Myometrial cell (primary cell): ENCODE measurements at places on chromosomes 4 and X. TPM values are rescaled to one million over a fixed set of nuclear protein-coding genes. Genes with fewer than 3 reads are reported as not detected.

The MAGEA9 gene
- not detected in 2 replicates for total RNA-seq

The MID2 gene
- total RNA-seq = 11.7 and 13.5 TPM in 2 replicates

The CCDC120 gene
- 0.58 and 1.4 TPM in 2 replicates for total RNA-seq

The FAM9A gene
- total RNA-seq = not detected in 2 replicates

The PASD1 gene
- total RNA-seq = not detected in 2 replicates

The MAMLD1 gene
- under 0.01 and 1.2 TPM in 2 replicates for total RNA-seq

The PNCK gene
- not detected in 2 replicates for total RNA-seq

The IL21 gene
- not detected in 2 replicates for total RNA-seq

The TBX22 gene
- total RNA-seq = not detected in 2 replicates

The F8 gene
- 0.86 and 2.3 TPM in 2 replicates for total RNA-seq

The PCDH7 gene
- 55.3 and 55.4 TPM in 2 replicates for total RNA-seq

The CRMP1 gene
- 0.18 and 0.58 TPM in 2 replicates for total RNA-seq

The DMP1 gene
- total RNA-seq = not detected in 2 replicates

The PPEF1 gene
- not detected in 2 replicates for total RNA-seq

The PITX2 gene
- total RNA-seq = not detected in 2 replicates

The SMR3B gene
- not detected in 2 replicates for total RNA-seq

The DCTD gene
- total RNA-seq = 115 and 135 TPM in 2 replicates

The ERAS gene
- not detected in 2 replicates for total RNA-seq

The FGF13 gene
- total RNA-seq = not detected in 2 replicates

The PRRG3 gene
- total RNA-seq = not detected in 2 replicates

The ZXDA gene
- total RNA-seq = 1.7 and 1.9 TPM in 2 replicates

The DMRTC1B gene
- total RNA-seq = not detected in 2 replicates

The MAGEB17 gene
- total RNA-seq = not detected in 2 replicates

The CT45A5 gene
- not detected in 2 replicates for total RNA-seq

The RASSF6 gene
- total RNA-seq = 0.18 TPM in 1 of 2 replicates, not detected in the other

The EDA2R gene
- 13.0 and 16.1 TPM in 2 replicates for total RNA-seq

The FAM47C gene
- not detected in 2 replicates for total RNA-seq

The L1CAM gene
- total RNA-seq = 13.1 and 19.0 TPM in 2 replicates

The PDE5A gene
- 45.8 and 60.3 TPM in 2 replicates for total RNA-seq

The ADGRG4 gene
- total RNA-seq = not detected in 2 replicates

The CXCL6 gene
- 0.58 and 4.6 TPM in 2 replicates for total RNA-seq

The NWD2 gene
- total RNA-seq = not detected in 2 replicates

The EDNRA gene
- total RNA-seq = 0.71 and 0.86 TPM in 2 replicates

The AWAT2 gene
- total RNA-seq = not detected in 2 replicates

The USP46 gene
- 8.9 and 9.5 TPM in 2 replicates for total RNA-seq

The RASGEF1B gene
- total RNA-seq = not detected in 2 replicates

The PDCL2 gene
- not detected in 2 replicates for total RNA-seq

The EVC gene
- 14.2 and 17.3 TPM in 2 replicates for total RNA-seq

The NHS gene
- total RNA-seq = 0.53 and 0.58 TPM in 2 replicates

The RAB9B gene
- 0.29 and 1.1 TPM in 2 replicates for total RNA-seq

The SOWAHB gene
- total RNA-seq = not detected in 2 replicates

The VCX2 gene
- not detected in 2 replicates for total RNA-seq

The FANCB gene
- 4.6 and 9.2 TPM in 2 replicates for total RNA-seq

The CD40LG gene
- not detected in 2 replicates for total RNA-seq

The ARHGAP4 gene
- total RNA-seq = 1.7 and 10.6 TPM in 2 replicates

The LEF1 gene
- total RNA-seq = 1.9 TPM in 1 of 2 replicates, not detected in the other

The ZGRF1 gene
- 3.7 and 11.5 TPM in 2 replicates for total RNA-seq

The DCLK2 gene
- 1.2 and 3.5 TPM in 2 replicates for total RNA-seq

The NPNT gene
- not detected in 2 replicates for total RNA-seq
